ENCODE measurements at places on chromosomes 7 and 10.

GRCh38 chr10:7258948-7259523 is 151.8 kb downstream of the SFMBT2 start:
- DNase-seq: peak; percentile 32

DNA sequence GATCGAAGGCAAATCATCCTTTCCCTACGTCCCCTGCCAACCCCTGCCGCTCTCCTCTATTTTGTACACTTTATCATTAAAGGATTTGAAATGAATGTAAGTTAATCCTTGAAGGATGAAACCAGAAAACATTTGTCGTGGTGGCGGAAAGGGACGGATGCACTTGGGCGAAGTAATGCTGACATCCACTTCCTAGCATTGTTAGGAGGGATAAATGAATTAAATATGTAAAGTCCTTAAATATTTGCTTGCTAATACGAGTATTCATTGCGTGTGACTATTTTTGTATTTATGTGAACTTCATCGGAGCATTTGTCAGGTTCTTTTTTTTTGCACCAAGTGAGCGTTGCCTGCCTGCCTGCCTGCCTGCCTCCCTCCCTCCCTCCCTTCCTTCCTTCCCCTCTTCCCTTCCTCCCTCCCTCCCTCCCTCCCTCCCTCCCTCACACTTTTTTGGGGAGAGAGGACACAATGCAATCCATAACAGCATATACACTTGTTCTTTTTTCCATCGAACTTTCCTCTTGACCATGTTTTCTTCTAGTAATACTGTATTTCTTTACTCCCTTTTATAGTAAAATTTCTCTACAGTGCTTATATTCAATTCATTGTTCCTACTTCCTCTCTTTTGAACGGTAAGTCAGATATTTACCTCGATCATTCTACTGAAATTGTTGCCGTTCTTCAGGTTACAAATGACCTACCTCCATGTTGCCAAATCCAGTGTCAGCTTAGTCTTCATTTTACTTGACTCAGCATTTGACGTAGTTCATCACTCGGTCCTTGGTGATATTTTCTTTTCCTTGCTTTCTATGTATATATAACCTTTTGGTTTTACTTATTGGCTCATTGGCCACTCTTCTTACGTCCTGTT is 831 bp downstream of the CCDC7 start:
- peak; percentile 36 for DNase-seq

- DNase-seq: peak; percentile 38
Measured at GRCh38 chr7:105643384-105643783, 62.1 kb upstream of the EFCAB10 start.

DNA sequence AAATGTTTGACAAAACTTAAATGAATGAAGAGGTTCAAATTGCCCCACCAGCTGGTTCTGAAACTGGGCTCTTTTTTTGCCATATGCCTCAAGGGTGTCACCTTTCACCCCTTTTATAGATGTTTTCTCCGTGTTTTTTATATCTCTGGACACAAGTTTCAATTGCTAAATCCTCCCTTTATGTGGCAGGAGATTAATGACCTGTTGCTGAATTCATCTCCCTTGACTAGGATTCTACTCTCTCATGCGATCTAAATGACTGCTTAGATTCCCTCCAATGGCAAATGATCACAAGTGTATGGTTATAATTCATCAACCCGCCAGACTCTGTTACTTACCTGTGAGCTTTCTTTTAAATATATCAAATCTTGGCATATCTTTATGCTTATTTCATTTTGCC is 677.0 kb upstream of the POT1 start:
- DNase-seq: no peak

DNA sequence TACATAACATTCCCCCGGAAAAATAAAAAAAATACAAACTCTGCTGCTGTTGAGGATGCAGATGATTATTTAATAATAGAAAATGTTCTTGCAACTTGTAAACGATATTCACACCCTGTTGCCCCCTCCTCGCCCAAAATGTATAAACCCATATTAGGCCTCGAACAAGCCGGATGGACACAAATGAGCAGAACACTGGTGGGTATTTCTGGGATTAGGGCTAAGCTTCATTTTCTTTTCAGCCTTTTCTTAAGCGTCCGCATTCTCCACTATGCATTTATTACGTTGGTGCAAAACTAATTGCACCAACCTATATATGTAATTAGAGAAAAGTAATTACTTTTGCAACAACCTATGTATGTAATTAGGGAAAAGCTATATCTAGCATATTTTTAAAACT is 349 bp upstream of the GNG11 start:
- DNase-seq: no peak

DNA sequence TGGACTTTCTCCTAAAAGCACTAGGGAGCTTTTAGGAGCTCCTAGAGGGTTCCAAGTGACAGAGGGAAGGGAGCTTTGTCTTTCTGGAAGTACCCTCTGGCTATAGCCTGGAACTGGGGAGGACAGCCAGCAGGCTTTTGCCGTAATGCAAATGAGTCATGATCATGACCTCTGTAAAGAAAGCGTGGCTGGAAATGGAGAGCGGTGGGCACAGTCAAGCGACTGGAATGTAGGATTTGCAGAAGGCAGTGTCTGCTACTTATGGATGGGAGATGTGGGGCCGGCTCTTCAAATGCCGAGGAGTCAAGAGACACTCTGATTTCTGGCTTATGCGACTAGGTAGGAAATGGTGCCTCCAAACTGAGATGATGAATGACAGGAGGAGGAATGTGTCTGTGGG is 34.6 kb upstream of the PLPP4 start:
- DNase-seq: peak; percentile 97
